Colonic mucosa (tissue), 4 donors: ENCODE measurements at places on chromosomes 12 and 14.
A peak's percentile ranks its signal among the peaks of the same experiment; 100 is the strongest.

DNA sequence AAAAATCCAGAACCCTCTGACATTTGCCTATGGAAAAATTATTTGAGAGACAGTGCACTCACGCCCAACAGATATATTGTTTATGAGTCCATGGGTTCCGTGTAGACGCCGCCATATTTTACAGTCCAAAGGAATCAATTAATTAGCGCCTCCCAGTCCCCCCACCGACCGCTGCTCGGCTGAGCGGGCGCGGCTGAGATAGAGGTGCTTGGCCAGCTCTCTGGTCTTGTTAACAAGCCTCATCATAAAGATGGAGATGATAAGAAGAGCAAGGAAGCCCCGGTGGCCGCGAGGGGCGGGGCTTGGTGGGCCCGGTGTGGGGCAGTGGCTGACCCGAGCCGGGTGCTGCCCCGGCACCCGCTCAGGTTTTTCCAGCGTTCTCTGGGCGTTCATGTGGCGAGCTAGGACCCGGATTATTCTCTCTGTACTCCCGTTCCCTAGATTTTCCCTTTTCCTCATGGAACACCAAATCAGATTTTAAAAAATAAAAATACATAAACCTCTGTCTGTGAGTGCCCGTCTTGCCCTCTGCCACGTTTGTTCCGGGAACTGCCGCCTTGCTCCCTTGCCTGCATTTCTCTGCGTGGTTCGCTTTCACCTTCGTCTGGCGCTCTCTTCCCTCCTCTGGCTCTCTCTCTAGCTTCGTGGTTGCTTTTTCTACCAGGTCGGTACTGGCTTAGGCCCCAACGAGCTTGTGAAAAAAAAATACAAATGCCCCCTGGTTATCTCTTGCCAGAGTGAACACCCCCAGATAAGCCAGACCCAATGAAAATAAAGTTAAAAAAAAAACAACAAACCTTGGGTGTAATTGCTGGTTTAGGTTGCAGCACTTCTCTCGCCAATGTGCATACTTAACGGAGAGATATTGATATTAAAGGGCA is 9.0 kb downstream of the HOXC12 start:
- DNase-seq = no peak

DNA sequence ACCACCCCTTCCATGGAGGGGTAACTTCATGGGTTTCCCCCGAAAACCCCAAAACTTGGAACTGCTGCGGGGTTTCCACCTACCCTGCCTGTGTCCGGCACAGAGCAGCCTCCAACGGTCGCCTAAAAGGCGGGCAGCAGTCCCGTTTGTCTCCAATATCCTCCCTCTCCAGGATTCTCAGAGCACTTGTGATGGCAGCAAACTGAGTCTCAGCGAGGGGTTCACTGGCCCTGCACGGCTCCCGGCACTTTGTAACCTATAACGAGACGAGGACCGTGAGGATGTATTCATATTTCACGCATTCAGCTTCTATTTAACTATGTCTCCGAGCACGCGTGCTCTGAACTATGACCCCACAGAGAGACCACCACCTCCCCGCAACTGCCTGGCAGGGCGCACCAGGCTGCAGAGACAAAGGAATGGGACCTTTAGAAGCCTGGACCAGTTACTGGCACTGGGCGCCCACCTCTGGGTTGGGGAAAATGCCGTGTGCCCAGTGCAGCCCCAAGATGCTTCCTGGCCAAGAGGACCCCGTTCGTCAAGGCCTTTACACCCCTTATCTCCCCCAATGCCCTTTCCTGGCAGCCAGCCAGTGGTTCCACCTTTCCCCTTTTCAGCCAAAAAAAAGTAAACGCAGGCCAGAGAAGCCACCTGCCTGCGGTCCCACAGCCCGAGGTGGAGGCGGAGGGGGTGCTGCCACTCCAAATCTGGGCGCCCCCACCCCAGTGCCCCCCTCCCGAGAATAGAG is 173.1 kb upstream of the RTL1 start:
- DNase-seq = peak; percentile 12

- no peak for DNase-seq
Measured at GRCh38 chr12:56288705-56289387, 11.3 kb downstream of the CS start.

DNA sequence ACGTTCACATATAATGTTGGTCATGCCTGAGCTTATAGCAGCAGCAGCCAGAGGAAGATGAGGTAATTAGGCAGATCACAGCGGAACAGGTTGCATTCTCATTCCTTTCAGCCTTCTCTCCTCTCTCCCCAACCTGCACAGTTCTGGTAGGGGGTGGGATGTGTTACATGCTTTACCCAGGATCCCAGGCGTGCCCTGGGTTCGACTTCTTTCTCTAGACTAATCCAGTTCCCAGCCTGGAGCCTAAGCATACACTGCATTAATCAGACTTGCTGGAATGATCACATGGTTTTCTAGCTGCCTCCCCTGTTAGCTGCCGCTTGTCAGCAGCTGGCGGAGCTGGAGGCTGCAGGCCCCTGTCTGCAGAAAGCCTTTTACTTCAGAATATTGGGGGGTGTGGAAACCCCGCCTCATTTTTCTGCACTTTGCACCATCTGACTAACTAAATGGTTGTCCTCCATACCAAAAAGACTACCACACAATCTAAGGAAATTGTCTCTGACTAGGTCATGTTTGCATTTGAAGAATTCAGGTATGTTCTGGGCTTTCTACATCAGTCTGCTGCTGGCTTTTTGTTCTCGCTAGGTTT is 46.0 kb upstream of the EVL start:
- DNase-seq = no peak

DNA sequence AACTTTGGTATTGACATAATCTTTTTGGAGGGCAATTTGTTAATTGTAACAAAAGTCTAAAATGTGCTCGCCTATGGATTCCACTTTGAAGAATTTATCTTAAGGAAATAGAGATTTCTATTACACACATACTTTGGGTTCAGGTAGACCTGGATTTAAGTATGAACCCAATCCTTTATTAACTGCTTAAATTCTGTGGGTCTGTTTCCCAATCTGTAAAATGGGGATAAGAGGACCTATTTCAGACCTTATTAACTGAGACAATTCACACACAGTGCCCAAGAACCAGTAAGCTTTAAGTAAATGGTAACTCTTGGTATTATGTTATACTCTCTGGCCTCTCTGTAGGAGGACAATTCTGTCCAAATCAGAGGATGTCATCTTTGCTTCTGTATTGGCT is 822 bp upstream of the EIF2B2 start:
- DNase-seq = no peak

GRCh38 chr12:81245458-81245857 is 167.6 kb downstream of the ACSS3 start:
- DNase-seq = peak; percentile 17

GRCh38 chr12:85275374-85275773 is 4.6 kb upstream of the ALX1 start:
- no peak for DNase-seq

DNA sequence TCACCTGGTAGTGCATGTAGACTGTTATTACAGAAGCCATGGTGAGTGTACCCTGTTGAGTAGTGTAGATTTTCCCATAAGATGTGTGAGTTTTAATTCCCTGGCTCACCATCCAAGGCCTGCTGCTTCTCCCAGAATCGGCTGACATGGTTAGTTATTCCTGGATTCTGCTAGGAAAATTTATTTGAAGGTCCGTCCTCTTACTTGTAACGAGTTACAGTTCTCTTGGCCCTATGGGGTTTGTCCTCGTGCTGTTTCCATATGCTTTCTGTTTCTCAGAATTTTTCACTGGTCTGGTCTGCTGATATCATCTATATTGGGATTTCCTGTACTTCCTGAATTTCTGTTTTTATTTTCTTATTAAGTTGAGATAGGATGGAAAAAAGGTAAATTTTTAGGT is 423.3 kb upstream of the RGS6 start:
- DNase-seq = no peak

DNA sequence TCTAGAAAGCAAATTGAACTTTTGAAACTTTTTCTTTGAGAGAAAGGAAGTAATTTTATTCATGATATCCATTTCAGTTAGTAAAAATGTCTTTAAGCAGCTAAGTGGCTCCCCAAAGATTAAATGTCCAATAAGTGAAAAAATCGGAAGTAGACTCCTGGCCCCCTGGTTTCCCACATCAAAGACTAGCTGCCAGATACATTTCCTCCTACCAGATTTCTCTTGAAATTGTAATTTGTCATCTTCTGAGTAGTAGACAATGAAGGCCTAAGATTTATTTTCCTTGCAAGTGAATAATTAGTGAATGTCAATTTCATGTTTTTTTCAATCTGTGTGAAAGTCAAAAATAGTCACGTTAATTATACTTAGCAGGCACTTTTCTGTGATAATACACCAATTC is 321.9 kb downstream of the SYT1 start:
- DNase-seq = no peak

- DNase-seq = no peak
Measured at GRCh38 chr12:75712223-75712622, 200.8 kb upstream of the KRR1 start.

- DNase-seq = no peak
Measured at GRCh38 chr14:65438266-65438933, 25.9 kb downstream of the FUT8 start.

DNA sequence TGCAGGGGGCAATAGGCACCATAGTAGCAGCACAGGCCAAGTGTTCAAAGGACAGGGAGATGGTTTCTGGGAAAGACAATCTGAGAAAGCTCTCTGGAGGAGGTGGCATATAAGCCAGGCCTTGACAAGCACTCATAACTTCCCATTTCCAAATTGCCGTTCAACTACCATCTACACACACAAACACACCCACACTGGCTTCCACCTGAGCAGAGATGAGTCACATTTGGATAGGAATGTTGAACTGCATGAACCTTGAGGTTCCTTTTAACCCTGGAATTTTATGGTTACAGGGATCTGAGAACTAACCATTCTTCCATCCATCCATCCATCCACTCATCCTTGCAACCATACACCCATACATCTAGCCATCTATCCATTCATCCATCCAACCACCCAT is 86.6 kb downstream of the KSR2 start:
- no peak for DNase-seq

- no peak for DNase-seq
Measured at GRCh38 chr12:75812271-75813018, 219.1 kb downstream of the PHLDA1 start.

- no peak for DNase-seq
Measured at GRCh38 chr14:64117671-64118402, 176.3 kb downstream of the ESR2 start.

GRCh38 chr14:33847066-33847465 is 103.8 kb downstream of the EGLN3 start:
- DNase-seq = no peak

- no peak for DNase-seq
Measured at GRCh38 chr14:101069666-101070362, 166.3 kb upstream of the RTL1 start.

- DNase-seq = no peak
Measured at GRCh38 chr12:127664901-127665300, 602.1 kb upstream of the TMEM132C start.

DNA sequence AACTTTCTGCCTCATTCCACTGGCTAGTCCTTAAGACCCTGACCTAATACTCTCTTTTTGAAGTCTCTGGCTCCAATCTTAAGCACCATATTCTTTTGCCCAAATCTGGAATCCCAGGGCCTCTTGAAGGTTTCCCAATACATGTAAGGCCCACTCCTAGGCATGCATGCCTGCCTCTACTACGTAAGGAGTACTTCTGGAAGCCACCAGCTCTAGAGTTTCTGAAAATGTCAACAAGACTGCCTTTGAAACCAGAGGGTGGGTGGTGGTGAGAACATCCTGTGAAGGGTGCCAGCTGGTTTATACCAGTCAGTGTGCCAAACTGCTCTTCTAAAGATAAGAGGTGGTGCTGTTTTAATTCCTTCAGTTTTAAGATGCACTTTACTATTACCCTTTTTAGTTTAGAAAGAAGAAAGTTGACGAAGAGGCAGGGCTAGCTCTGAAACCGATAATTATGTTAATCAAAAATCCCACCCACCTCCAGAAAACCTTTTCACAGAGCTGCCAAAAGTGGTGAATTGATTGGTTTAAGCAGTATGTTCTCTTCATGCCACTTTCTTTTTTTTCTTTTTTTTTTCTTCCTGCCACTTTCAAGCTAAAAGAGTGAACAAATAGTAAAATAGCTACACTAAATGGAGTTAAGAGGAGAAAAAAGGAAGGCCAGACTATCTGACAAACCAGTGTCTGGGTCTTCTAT is 8.7 kb upstream of the WDR89 start:
- no peak for DNase-seq

DNA sequence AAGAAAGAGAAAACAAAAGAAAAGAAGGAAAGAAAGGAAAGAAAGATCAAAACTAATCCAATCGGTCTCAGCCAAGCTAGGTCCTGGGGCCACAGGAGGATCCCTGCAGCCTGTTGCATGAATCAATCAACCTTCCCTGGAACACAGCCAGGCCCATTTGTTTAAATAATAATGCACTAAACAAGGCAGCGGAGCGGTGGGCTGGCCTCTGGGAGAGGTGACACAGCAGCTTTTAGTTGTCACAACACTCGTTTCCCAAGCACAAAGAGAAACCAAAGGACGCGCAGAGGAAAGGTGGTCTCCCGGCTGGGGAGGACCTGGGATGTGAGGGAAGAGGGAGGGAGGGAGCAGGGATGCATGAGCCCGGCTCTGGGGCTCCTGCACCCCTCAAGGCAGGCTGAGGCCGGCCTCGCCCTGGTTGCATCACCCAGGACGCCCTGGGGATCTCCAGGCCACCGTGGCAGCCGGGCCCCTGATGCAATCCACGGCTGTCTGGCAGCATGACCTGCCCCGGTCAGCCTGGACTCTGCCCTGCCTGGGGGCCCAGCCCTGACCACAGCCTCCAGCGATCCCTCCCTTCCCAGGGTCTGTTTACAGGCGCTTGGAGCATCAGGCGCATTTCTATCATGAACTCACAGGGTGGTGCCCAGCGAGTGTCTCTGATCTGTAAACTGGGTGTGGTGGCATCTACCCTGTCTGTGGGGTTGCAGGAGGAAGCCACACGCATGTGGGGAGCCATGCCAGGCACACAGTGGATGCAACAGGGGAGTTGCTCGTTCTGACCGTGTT is 32.5 kb downstream of the MMP17 start:
- peak; percentile 26 for DNase-seq

- DNase-seq = no peak
Measured at GRCh38 chr14:94630396-94630795, 18.2 kb downstream of the SERPINA3 start.

DNA sequence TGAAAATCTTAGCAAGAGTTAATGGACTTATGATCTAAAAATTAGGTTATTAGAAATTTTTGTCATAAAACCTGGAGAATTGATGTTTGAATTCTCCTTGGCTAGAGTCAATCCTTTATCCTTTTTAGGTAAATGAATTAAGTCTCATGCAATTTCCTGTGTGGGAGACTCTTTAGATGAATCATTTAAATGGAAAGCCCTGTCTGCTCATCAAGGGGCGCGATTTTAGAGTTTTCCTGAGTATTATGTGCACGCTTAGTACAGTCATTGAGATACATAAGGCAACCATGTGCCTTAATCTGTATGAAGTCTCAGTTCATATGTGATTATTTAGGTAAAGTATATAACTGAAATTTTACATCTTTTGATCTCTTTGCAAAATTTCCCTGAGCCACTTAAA is 974.7 kb downstream of the NRXN3 start:
- no peak for DNase-seq

GRCh38 chr14:99513946-99514551 is 32.8 kb downstream of the CCNK start:
- DNase-seq = peak; percentile 12

- DNase-seq = no peak
Measured at GRCh38 chr12:81615026-81615588, 144.0 kb downstream of the PPFIA2 start.

- DNase-seq = no peak
Measured at GRCh38 chr14:52015411-52016030, 26.2 kb downstream of the RTRAF start.

GRCh38 chr14:105021656-105022275 is 883 bp upstream of the CDCA4 start:
- DNase-seq = peak; percentile 66

GRCh38 chr14:69068744-69069421 is 84.0 kb downstream of the DCAF5 start:
- no peak for DNase-seq

- no peak for DNase-seq
Measured at GRCh38 chr14:71698027-71698426, 234.2 kb upstream of the RGS6 start.
